Cardiac septum (tissue), 1 donor: ENCODE measurements at places on chromosomes 11 and 22. TPM values are rescaled to one million over a fixed set of nuclear protein-coding genes. Genes with fewer than 3 reads are reported as not detected.

GRCh38 chr11:128872594-128872993 lies 5.5 kb upstream of the KCNJ1 start:
- DNase-seq = no peak

GRCh38 chr11:61545341-61545740 lies 35.5 kb downstream of the SYT7 start:
- DNase-seq = no peak

DNA sequence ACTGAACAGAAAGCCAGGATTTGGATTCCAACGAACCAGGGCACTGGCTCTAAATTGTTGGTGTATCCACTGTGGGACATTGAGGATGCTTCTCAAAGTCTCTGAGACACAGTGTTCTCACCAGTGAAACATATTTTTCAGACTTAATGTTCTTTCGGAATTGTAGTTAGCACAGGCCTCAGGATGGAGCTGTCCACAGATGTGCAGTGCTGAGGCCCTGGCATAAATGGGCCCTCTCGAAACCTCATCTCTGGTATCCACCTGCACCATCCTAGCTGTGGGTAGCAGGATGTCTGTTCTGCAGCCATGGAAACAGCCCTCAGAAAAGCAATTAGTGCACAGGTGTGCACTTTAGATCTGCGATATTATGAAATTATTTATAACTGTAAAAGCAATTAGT lies 656.8 kb downstream of the TBC1D22A start:
- DNase-seq = no peak

DNA sequence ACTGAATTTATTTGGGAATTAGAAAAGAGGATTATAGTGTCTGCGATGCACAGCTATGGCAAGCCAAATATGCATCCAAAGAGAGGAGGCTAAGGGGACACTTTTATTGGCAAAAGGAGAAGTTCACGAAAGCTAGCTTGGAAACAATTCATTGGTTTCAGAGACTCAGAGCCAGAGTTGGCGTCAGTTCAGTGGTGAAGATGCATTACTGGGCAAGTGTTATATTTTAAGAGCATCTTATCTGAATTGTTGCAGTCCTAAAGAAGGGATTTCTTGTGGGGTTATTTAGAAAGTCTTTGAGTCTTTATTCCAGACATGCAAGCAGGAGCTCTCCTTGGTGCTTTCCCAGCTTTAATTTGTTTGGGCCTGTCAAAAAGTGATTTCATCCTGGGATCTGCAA lies 15.0 kb downstream of the CLDN5 start:
- DNase-seq = no peak

DNA sequence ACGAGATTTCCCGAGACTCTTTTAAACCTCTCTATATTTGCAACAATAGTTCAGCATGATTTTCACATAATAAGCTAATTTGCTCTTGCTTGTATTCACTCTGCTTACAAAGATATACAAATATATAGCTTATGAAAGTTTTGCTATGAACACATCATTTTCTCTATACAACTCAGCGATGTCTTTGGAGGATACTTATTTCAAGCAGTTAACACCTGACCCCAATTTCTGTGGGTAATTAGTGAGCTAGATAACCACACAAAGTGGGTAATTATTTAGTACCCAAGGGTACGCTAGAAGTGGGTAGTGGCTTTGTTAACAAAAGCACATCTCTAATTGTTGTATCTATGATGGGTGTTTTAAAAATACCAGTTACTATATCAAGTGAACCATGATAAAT lies 12.3 kb downstream of the BLID start:
- DNase-seq = no peak

GRCh38 chr11:122701143-122701542 lies 45.6 kb downstream of the UBASH3B start:
- DNase-seq = no peak

Gene CCDC87
- 0.43 TPM for total RNA-seq

- DNase-seq = peak; percentile 51
Observed at GRCh38 chr11:20002312-20003216, 157.7 kb downstream of the DBX1 start.

Gene OR52L1
- not detected for total RNA-seq

Gene PRR33
- total RNA-seq = 0.75 TPM

Gene CRYBB1
- 0.67 TPM for total RNA-seq

- DNase-seq = no peak
Observed at GRCh38 chr11:15157181-15157580, 42.5 kb downstream of the INSC start.

GRCh38 chr11:87097582-87097981 lies 59.8 kb downstream of the TMEM135 start:
- no peak for DNase-seq

- DNase-seq = no peak
Observed at GRCh38 chr22:47634347-47634746, 871.9 kb downstream of the TBC1D22A start.

Gene OR2AG1
- not detected for total RNA-seq

Gene MAP6
- 7.2 TPM for total RNA-seq

DNA sequence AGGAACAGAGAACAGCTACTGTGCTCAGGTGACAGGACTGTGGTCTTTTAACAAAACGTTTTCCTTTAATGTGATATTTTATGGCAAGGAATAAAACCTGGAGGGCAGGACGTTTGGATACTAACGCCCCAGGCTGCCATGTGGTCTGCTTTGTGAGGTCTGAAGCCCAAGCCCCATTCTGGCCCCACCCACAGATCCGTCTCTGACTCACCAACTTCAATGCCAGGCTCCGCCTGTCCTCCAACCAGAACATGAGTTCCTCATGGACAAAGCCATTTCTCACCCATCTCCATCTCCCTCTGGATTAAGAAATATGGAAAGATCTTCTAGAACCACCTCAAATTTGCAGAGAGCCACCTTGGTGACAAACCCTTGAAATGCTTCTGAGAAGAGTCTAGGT lies 148.8 kb downstream of the CRYBB2 start:
- DNase-seq = no peak

DNA sequence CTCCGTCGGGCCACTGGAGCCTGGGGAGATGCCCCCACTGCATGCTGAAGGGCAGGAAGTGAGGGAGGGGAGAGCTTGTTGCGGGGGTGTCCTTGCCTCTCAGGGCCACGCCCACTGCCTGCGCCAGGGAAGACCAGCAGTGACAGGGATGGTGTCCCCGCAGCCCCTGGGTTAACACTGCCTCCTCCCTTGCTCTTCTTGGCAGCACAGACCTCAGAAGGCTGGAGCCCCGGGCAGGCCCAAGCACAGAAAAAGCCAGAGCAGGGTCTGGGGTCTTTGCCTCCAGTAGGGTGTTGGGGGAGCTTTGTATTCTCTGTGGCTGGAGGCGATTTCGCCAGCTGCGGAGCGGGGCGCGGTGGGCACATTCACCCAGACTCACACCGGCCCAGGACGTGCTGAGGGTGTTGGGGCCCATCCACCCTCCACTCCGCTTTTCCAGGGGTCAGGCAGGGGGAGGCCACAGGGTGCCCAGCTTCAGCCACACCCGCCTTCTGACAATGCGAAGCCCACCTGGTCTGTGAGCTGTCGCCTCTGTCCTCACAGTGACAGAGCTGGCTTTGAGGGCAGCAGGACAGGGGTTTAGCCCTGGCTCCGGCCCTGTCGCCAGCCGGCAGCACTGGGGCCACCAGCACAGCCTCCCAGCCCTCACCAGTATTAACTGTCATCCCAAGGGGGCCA lies 83.7 kb downstream of the CDKN1C start:
- DNase-seq = peak; percentile 53

- no peak for DNase-seq
Observed at GRCh38 chr11:97048481-97048880, 658.7 kb downstream of the JRKL start.

DNA sequence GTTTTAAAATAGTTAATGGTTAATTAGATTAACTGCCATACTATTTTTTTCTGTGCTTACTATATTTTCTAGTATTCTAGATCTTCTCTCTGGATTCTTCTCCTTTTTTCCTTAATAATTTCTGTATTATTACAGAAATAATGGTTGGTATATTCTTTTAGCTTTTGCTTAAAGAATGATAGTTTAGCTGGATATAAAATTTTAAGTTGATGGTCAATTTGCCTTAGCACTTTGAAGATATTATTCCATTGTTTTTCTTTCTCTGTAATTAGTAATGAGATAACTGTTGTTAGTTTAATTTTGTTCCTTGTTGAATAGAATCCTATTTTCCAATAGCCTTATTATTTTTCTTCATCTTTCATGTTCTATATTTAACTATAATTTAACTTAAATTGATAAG lies 99.9 kb upstream of the NCAM1 start:
- DNase-seq = no peak

DNA sequence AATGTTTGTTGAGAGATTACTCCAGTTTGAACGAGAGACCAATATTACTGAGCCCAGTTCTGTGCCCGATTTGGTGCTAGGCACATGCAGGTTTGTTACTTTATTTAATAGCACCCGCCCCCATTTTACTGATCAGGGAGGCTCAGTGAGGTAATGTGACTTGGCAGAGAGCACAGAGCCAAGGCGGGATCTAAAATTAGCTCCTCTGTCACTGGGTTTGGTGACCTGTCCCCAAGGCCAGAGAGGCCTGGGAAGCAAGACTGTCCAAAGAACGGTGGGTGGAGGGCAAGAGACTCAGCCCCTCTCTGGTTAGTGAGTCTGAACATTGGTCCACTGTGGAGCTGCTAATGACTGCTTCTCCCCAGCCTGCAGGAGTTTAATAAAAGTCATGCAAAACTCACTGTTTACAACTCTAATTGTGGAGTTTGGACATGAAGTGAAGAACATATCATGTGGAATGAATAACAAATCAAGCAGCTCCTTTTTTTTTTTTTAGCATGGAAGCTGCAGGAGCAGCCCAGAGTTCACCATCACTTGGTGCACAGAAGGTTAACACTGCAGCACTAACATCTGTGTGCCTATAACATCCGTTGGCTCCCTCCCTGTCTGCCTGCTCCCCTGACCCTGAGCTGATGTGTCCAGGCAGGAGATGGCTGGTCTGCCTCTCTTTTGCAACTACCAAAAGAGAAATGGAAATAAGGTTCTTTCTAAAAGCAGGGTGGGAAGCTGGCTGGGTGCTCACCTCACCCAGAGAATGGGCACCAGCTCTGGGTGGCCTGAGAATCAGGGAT lies 39.0 kb downstream of the CSNK2A3 start:
- no peak for DNase-seq

Gene TIMP3
- 116 TPM for total RNA-seq

- DNase-seq = no peak
Observed at GRCh38 chr11:106482917-106483785, 405.7 kb downstream of the AASDHPPT start.

Gene ACCS
- 12.0 TPM for total RNA-seq

Gene SYT8
- total RNA-seq = not detected

- DNase-seq = no peak
Observed at GRCh38 chr11:123091506-123091905, 29.6 kb upstream of the HSPA8 start.

DNA sequence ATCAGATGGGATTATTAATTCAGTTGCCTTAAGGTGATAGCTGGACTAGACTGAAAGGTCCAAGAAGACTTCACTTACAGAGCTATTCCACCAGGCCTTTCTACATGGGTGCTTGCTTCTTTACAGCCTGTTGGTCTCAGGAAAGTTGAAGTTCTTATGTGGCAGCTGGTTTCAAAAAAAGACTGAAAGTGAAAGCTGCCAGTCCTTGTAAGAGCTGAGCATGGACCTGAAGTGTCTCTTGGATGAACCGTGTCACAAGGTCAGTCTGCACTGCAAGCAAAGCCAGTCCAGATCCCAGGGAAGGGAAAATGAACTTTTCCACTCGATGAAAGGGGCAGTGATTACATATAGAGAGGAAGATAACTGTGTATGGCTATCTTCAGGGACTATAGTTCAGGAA lies 201.5 kb upstream of the LUZP2 start:
- no peak for DNase-seq

Gene LYVE1
- 15.2 TPM for total RNA-seq
